Smooth muscle cell of bladder (primary cell): ENCODE measurements at places on chromosomes 5 and 9. TPM values are rescaled to one million over a fixed set of nuclear protein-coding genes. Genes with fewer than 3 reads are reported as not detected.

Gene ZCCHC10
- total RNA-seq, result 8.1 and 9.2 TPM in 2 replicates

Gene ATP6V1G1
- total RNA-seq, result 150 and 184 TPM in 2 replicates

Gene PCDHB12
- total RNA-seq, result 0.09 and 0.43 TPM in 2 replicates

Gene LCN1
- 0.28 and 0.65 TPM in 2 replicates for total RNA-seq

Gene HSPB3
- total RNA-seq, result not detected in 2 replicates

Gene ASS1
- 329 and 331 TPM in 2 replicates for total RNA-seq

Gene MORN5
- not detected in 2 replicates for total RNA-seq

Gene KCNIP1
- not detected in 2 replicates for total RNA-seq

Gene PCDHGC4
- total RNA-seq, result 1.7 TPM in 2 replicates

Gene SWI5
- total RNA-seq, result 39.0 and 42.0 TPM in 2 replicates

Gene SPINK1
- not detected in 2 replicates for total RNA-seq

Gene MARCHF11
- not detected in 2 replicates for total RNA-seq

Gene TMC1
- total RNA-seq, result 0.18 and 0.43 TPM in 2 replicates

Gene P4HA2
- 243 and 574 TPM in 2 replicates for total RNA-seq

Gene PKN3
- 0.55 and 0.85 TPM in 2 replicates for total RNA-seq

Gene GLT6D1
- total RNA-seq, result not detected in 2 replicates

Gene SPZ1
- not detected in 2 replicates for total RNA-seq

Gene MARVELD2
- total RNA-seq, result 0.09 and 0.14 TPM in 2 replicates

Gene LRRC19
- not detected in 2 replicates for total RNA-seq

Gene FOXE1
- total RNA-seq, result not detected in 2 replicates

Gene IL7R
- total RNA-seq, result 6.4 and 8.8 TPM in 2 replicates

Gene GABRB2
- under 0.01 TPM in 1 of 2 replicates, not detected in the other for total RNA-seq

Gene RELL2
- 2.1 and 2.8 TPM in 2 replicates for total RNA-seq

Gene LTC4S
- total RNA-seq, result 0.65 TPM in 1 of 2 replicates, not detected in the other

Gene REEP2
- total RNA-seq, result 16.2 and 17.5 TPM in 2 replicates

Gene CDC25C
- total RNA-seq, result 0.55 and 1.1 TPM in 2 replicates

Gene FOXD4L6
- under 0.01 and 0.09 TPM in 2 replicates for total RNA-seq

Gene NUTM2G
- not detected in 2 replicates for total RNA-seq

Gene DBH
- total RNA-seq, result not detected in 2 replicates

Gene HAUS6
- 7.8 and 9.2 TPM in 2 replicates for total RNA-seq

Gene EIF4EBP3
- 0.85 and 1.7 TPM in 2 replicates for total RNA-seq

Gene ZNF169
- 1.8 and 2.4 TPM in 2 replicates for total RNA-seq

Gene LRRC70
- 0.55 and 0.57 TPM in 2 replicates for total RNA-seq

Gene PCDHAC1
- 0.14 and 0.18 TPM in 2 replicates for total RNA-seq

Gene PTRH1
- total RNA-seq, result 18.8 and 27.4 TPM in 2 replicates

Gene GPR150
- 0.28 TPM in 2 replicates for total RNA-seq

Gene LOX
- total RNA-seq, result 94.2 and 171 TPM in 2 replicates

Gene IFNA13
- total RNA-seq, result not detected in 2 replicates

Gene UNC5A
- under 0.01 TPM in 1 of 2 replicates, not detected in the other for total RNA-seq

Gene DROSHA
- total RNA-seq, result 40.5 and 40.8 TPM in 2 replicates
